ENCODE measurements at places on chromosomes 1 and 21.

GRCh38 chr1:34186741-34187494, 10.2 kb downstream of the C1orf94 start:
- no peak for DNase-seq

DNA sequence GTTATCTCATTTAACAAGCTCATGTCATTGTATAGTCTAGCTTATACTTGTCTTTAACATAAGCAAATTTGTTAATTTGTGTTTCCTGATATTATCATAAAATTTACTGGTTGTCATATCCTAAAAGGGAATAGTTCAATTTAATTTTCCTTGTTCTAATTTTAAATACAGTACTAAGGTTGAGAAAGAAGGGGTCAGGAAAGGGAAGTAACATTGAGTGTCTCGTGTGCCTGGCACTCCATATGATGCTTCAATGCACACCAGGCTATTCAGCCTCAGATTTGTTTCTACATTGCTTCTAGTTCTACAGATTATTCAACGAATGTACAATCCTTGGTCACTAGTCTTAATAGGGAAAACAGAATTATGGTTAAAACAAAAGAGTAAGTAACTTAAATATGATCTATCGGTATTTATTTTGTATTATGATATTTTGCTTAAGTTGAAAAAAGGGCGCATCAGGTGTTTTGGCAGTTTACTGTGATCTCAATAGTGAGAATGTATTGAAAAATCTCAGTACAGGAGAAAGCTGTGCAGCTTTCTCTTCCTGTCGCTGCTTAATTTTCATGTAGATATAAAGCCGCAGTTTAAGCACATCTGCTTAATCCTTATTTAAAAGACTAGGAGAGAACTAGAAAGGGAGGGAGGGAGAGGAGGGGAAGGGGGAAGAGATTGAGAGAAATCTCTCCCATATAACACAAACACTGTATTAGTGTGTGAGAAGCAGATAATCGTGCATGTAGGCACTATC, 13.0 kb downstream of the PTPRC start:
- no peak for DNase-seq

- no peak for DNase-seq
Measured at GRCh38 chr1:45566722-45567121, 16.1 kb downstream of the AKR1A1 start.

DNA sequence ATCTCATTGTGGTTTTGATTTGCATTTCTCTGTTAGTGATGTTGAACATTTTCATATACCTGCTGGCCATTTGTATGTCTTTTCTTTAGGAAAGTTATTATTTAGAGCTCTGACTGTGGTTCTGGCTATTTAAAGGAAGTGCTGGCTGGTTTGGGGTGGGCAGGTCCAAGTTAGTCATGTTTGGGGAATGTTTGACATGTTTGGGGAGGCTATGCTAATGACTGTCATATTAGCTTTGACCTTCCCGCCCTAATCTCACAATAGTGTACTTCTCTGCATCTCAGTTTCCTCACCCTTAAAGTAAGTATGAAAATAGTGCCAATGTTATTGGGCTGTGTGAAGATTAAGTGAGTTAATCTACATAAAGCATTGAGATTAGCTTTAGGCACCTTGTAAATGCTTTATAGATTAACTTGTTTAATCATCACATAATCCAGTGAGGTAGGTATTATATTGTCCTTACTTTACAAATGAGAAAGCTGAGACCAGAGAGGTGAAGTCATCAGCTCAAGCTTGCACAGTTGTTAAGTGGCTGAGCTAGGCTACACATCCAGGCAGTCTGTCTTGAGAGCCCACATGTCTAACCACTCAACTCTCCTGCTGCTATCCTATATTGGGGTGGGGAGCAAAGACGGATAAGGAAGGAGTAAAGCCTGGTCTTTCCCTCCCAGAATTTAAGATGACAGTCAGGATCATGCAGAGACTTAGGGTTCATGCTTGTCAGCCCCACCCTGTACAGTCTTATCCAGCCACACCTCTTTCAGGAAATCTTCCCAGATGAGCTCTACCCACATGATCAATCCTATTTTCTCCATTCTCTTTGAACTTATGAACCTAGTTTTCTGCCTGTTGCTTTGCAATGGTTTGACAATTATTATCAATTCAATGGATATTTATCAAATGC, 22.8 kb upstream of the CRNN start:
- DNase-seq: no peak

- DNase-seq: no peak
Measured at GRCh38 chr1:212977781-212978645, 27.7 kb downstream of the VASH2 start.

DNA sequence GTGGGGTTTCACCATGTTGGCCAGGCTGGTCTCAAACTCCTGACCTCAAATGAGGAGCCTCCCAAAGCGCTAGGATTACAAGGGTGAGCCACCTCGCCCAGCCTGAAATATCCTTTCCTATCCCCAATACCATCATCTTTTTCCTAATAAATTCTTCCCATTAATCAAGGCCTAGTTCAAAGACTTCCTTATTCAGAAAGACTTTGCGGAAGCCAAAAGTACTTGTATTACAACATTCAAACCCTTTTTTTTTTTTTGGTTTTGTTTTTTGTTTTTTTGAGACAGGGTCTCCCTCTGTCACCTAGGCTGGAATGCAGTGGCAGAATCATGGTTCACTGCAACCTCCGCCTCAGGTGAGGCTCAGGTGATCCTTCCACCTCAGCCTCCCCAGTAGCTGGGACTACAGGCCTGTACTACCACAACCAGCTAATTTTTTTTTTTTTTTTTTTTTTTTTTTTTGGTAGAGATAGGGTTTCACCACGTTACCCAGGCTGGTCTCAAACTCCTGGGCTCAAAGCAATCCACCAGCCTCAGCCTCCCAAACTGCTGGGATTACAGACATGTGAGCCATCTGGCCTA, 7.6 kb downstream of the SLC19A2 start:
- DNase-seq: no peak

GRCh38 chr1:83854456-83854855, 144.5 kb downstream of the TTLL7 start:
- no peak for DNase-seq

GRCh38 chr1:90715309-90715708, 1.8 kb downstream of the BARHL2 start:
- no peak for DNase-seq

- peak; percentile 61 for DNase-seq
Measured at GRCh38 chr1:204258213-204259115, 44.7 kb upstream of the GOLT1A start.

- no peak for DNase-seq
Measured at GRCh38 chr21:28099001-28099705, 893.5 kb downstream of the LTN1 start.

DNA sequence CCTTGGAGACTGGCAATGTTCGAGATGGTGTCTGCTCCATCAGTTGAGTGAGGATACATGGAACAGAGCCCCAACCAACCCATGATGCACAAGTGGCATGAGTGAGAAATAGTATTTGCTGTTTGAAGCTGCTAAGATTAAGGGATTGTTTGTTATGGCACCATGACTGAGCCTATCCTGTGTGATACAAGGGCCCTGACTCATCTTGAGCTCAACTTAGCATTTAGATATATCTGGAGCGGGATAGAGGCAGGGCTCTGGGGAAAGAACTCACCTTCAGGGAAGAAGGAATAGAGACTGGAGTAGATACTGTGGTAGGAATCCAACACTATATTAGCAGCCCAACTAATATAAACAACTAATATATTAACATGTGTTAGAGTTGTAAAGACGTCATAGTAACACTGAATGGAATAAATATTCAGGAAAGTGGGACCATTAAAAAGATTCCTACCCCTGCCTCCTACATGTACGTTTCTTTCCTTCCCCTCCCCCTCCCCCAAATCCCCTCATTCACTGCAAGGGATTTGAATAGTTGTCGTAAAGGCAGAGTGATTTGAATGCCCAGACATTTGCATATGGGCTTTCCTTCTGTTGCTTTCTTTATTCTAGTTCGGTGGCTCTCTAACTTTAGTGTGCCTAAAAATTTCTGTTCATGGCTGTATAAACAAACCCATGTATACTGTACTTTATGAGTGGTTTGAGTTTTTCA, 106.6 kb upstream of the POU3F1 start:
- DNase-seq: no peak

DNA sequence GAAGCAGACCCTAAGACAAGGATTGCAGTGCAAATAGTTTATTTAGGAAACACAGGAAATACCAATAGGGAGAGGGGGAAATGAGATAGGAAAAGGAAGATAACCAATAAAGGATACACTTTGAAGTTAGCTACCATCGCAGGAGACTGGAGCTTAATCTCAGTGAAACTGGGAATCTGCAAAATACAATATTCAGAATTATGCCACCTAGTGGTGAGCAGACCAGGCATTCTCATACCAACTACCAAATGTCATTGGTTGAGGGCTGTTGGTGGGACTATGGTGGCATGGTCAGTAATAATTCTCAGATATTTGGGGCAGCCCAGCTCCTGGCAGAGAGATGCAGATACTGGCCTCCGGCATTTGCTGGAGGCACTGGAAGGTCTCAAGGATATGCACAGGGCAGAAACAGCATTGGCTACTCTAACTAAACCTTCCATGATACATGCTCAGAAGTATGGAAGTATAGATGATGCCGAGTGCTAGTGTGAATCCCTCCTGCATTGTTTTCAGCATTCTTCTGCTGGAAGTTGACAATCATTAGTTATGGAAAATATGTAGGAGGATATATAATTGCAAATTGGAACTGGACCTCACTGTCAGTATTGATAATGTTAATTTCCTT, 11.8 kb upstream of the ZFP69B start:
- peak; percentile 19 for DNase-seq

- DNase-seq: no peak
Measured at GRCh38 chr1:203048555-203049051, 22.3 kb downstream of the PPFIA4 start.

DNA sequence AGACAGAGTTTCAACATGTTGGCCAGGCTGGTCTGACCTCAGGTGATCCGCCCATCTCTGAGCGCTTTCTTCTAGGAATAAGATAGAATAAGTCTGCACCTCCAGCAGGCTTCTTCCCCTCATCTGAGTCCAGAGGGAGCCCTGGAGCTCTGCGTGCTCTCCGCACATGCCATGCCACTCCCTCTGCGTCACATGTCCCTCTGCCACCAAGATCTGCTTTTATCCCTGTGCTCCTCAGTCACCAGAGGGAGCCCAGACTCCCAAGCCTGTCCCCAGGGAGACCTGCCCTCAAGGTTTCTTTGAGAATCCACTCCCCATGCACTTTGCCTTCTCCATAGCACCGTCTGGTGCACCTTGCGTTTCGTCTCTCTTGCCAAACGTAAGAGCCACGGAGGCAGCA, 213.0 kb downstream of the CAMTA1 start:
- no peak for DNase-seq

GRCh38 chr1:217135569-217135915, 412.3 kb upstream of the ESRRG start:
- DNase-seq: no peak

DNA sequence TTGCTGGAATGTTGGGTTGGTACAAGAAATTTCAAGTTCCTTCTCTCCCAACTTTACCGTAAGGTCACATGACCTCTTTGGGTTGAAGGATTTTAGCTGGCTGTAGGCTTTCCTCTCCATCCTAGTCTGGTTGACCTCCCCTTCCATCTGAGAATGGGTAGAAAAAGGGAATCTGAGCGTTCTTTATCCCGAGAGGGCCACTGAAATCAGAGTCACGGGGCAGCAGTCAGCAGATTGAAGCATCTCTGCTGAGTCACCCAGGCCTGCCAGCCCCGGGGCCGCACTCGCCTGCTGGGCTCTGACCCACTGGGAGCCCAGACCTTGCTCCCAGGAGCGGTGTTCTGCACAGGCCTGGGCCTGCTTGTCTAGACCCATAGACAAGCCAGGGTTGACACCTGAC, 31.0 kb downstream of the TMCC2 start:
- no peak for DNase-seq

- DNase-seq: no peak
Measured at GRCh38 chr21:37566790-37567615, 200.4 kb downstream of the DYRK1A start.

DNA sequence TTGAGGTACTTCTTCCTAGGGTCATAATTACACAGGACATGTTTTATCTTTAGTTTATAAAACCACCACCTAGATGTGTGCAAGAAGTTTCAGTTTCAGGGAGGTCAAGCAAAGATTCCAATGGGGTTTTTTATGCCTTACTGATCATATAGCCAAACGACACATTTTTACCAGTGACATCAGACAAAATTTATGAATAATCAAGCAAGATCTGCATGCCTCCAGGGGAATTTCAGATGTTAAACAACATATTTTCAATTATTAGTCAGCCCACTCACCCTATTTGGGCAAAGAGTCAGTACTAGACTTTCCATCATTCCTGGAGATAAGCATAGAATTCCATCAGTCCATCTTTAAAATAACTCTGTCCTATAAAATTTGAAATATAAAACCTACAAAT, 867.4 kb downstream of the KCNT2 start:
- DNase-seq: no peak

DNA sequence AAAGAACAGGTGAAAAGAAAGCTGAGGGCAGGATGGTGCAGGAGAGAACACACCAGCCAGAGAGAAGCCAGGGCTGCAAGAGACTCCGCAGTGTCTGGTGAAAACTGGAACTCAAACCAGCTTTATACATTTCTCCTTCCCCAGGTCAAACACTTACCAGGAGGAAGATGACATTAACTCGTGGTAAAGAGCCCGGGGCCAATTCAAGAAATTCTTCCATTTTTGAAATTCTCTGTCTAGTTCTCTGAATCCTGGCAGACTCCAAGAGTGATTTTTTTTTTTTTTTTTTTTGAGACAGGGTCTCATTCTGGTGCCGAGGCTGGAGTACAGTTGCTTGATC, 25.8 kb upstream of the SIPA1L2 start:
- no peak for DNase-seq

- no peak for DNase-seq
Measured at GRCh38 chr1:198264282-198264681, 107.5 kb downstream of the NEK7 start.

DNA sequence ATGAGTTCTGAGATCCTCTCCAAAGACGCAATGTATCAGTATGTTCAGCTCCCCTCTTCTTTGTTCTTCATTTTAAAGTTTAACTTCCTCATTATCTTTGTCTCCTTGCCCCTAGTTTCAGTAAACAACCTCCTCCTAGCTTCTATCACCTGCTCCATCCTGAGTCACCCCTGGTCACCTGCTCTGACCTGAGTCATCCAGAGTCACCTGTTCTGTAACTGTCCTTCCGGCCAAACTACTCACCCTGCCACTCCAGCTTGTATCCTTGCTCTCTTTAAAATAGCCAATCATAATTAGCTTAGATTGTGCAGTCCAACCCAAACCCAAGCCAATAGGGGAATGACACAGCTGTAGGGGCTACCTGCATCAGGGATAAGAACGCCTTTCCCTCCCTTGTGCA, 332.0 kb downstream of the OLFM3 start:
- no peak for DNase-seq

GRCh38 chr1:177170756-177171535, at the start of gene BRINP2:
TSS of gene BRINP2 (plus strand) at chr1:177170958. CDS start at chr1:177229877, 58,919 bp downstream.
- DNase-seq: no peak

GRCh38 chr1:67133177-67133576, 1.6 kb downstream of the C1orf141 start:
- DNase-seq: no peak
